Cortex of kidney (tissue), 1 donor: ENCODE measurements at places on chromosomes 7 and 10.

DNA sequence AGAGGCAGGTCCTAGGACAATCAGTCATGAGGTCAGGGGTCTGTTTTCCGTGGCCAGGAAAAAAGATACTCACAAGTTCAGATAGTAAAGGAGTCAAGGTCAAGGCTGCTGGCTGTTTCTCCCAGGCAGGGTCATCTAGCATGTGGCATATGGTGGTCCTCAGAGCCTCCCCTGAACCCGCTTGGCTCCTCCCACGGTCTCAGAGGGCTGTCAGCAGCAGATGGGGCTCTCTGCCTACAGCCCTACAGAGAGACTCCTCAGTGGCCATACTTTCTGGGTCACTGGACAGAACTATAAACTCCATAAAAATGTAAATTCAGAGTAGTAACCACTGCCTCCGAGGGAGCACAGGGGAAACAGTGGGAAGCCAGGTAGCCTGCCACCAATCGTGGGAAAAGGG is 11.3 kb upstream of the DRGX start:
- DNase-seq = no peak

DNA sequence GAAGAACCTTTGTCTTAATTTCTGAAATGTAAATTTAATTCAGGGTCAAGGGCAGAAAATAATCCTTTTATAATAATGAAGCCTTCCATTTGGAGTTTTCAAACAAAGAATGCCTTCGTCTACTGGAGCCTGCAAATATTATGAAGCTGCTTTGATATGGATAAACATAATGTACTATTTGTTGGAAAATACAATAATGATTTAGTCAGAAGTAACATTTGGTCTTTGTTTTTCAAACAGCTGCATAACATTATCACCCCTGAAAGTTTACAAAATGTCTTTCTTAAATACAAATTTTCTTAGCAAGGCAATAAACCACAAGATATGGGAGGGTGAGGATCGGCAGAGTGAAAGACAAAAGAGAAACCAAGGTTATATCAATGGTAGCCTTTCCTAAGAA is 41.5 kb downstream of the TMEM26 start:
- no peak for DNase-seq

- no peak for DNase-seq
Measured at GRCh38 chr10:47412869-47413268, 28.8 kb upstream of the ZNF488 start.

DNA sequence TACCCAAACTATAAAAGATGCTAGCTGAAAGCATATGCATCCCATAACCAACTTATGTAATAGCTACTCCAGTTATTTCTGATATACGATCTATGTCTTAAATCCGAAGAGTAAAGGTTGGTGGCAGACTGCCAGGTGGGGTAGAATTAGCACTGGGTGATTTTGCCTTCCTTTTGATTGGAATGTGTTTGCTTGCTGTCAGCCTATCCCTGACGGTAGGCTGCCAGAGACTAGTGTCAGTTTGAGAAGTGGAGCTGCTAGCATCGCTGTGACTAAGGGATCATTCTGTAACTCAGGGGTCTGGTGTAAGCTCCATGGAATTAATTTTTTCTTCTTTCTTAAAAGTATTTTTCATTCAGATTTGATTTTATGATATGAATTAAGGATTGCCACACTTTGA is 9.5 kb upstream of the SEM1 start:
- DNase-seq = no peak

- DNase-seq = no peak
Measured at GRCh38 chr7:38000272-38000671, 79.8 kb downstream of the EPDR1 start.

DNA sequence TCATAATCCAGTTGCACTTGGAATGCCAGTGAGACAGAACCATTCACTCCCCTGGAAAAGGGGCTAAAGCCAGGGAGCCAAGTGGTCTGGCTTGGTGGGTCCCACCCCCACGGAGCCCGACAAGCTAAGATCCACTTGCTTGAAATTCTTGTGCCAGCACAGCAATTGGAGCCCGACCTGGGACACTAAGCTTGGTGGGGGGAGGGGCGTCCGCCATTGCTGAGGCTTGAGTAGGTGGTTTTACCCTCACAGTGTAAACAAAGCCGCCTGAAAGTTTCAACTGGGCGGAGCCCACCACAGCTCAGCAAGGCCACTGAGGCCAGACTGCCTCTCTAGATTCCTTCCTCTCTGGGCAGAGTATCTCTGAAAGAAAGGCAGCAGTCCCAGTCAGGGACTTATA is 200.7 kb upstream of the NPSR1 start:
- DNase-seq = no peak

DNA sequence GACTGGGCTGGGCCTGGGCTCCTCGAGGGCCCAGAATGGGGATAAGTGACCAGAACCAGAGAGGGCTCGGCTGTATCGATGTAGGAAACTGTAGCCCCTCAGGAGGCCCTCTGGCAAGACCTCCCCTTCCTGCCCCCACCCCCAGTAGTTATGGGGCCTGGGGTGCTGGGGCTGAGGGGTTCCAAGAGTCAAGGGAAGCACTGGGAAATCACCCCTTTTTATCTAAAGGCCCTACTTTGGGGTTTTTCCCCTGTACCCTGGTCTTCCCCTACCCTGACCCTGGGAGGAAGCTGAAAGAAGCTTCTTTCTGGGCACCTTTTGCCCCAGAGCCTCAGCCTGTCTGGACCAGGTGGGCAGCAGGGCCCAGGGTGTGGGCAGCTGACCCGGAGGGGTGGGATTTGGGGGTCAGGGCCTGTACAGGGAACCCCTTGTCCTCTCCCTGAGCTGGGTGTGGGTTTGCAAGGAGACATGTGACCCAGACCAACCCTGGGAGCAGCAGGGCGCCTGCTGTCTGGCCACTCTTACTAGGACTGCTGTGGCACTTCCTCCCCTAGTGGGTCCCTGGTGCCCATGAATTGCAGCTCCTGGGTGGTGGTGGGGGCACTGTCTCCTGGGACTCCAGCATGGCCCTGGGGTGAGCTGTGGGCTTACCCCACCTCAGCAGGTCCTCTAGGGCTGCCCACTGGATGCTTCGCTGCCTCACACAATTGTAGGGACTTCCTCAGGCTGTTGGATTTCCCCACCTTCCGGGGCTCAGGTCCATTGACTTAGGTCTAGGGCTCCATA is 1.5 kb downstream of the IRF5 start:
- DNase-seq = no peak

DNA sequence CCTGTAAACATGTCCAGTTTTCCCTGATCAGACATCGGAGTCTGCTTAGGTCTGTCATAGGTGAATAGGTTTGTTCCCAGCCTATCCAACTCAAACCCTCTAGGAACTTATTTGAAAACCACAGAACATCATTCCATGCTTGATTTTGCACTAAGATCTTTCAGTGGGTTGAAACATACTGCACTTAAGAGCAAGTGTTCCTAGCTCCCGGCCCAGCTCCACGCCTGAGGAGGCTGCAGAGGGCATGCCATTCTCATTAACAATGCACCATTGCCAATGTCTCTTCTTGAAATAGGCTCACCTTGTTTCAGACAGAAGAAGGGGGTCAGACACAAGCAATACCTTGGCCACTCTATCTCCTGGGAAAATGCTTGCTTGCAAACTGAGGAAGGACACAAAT is 78.0 kb upstream of the EGR2 start:
- no peak for DNase-seq

GRCh38 chr10:28331841-28332240 is 29.0 kb upstream of the MPP7 start:
- no peak for DNase-seq

- no peak for DNase-seq
Measured at GRCh38 chr10:87979847-87980246, 116.4 kb downstream of the PTEN start.

- no peak for DNase-seq
Measured at GRCh38 chr7:20403331-20403730, 72.6 kb downstream of the ITGB8 start.

GRCh38 chr7:74489997-74490945 is 36.6 kb downstream of the GTF2IRD1 start:
- no peak for DNase-seq

DNA sequence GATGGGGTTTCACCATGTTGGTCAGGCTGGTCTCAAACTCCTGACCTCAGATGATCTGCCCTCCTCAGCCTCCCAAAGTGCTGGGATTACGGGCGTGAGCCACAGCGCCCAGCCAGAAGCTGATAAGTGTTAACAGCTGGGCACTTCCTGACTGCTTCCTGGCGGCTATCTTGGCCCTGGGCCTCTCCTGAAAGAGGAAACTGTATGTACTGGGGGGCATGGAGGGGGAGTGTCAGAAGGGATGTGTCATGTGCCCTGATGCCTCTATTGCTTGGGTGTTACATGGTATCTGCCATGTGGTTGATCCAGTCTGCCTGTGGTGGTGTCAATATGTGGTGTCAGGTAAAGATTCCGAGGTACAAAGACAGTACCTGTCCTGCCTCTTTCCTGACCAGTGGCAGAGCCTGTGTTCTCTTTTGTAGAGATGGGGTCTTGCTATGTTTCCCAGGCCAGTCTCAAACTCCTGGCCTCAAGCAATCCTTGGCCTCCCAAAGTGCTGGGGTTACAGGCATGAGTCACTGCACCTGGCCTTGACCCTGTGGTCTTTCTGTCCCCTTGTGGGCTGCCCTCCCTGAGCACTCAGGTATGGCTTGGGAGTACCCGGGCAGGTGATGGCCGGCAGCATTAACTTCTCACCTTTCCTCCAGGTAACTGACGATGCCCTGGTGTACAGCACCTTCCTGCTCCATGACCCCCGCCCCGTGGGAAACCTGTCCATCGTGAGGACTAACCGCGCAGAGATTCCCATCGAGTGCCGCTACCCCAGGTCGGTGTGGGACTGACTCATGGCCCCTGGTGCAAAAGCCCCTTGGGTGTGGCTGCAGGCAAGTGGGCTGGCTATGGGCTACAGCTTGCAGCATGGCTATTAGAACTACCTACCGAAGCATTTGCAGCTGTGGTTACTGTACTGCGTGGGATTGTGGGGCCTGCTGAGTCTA is 4.4 kb downstream of the ZP3 start:
- no peak for DNase-seq

GRCh38 chr10:896982-897381 is 34.5 kb downstream of the LARP4B start:
- DNase-seq = no peak

- no peak for DNase-seq
Measured at GRCh38 chr10:70760271-70760787, 24.8 kb downstream of the TBATA start.

DNA sequence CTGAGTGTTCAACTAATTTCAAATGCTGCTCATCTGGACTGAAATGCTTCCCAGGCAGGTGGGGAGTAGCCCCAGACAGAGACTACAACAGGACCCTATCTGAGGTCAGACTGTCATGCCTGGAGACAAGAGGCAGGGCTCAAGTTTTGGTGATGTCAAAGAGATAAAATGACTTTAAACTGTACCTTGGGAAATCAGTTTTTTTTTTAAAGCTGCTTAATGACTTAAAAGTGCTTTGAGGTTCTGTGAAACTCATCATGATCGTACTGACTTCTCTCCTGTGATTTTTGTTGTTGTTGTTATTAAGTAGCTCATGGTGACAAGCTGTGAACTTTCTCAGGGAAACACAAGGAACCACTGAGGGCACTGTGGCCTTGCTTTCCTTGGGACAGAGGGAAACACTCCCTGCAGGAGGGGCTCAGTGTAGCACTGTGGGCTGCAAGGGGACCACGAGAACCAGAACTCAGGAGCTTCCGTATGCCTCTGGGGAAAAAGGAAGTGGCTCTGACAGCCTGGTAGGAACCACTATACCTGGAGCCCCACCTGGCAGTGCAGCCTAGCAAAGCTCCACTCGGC is 9.5 kb downstream of the HIPK2 start:
- DNase-seq = no peak

DNA sequence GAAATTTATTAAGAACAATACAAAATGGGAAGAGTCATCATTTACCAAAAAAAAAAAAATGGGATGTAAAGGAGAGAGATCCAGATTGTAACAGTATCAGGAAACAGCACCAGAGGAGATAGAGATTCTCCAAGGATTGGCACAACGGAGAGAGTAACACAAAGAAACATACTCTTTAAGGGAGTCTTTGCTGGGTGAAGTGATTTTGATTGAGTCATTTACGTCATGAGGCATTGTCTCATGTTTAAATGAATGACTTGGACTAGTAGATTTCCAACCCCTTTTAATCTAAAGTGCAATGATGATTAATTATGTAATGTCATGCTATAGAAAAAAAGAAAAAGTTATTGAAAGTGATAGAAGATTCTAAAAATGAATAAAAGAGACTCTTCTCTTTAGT is 68.8 kb downstream of the ITGB8 start:
- no peak for DNase-seq

DNA sequence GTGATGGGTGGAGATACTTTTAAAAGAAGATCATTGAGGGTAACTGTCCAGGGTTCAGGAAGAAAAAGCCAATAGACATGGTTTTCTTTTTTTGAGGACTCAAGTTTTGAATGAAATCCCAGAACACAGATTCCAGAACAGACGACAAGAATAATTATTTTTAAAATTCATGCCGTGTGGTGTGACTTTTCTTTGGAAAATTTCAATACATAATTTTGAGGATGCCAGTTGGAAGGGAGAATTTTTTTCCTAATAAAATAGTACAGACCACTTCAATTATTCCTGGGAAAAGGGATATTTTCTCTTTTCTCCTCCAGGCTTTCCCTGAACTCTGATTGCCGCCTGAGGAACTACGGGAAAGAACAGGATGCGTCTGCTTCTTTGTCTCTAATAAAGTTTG is 951.4 kb downstream of the KCNMA1 start:
- no peak for DNase-seq

- DNase-seq = no peak
Measured at GRCh38 chr7:70573071-70573661, 558.8 kb upstream of the GALNT17 start.

- no peak for DNase-seq
Measured at GRCh38 chr7:91324663-91325062, 60.4 kb downstream of the FZD1 start.

GRCh38 chr10:11861811-11862428 is 38.8 kb downstream of the PROSER2 start:
- DNase-seq = no peak

DNA sequence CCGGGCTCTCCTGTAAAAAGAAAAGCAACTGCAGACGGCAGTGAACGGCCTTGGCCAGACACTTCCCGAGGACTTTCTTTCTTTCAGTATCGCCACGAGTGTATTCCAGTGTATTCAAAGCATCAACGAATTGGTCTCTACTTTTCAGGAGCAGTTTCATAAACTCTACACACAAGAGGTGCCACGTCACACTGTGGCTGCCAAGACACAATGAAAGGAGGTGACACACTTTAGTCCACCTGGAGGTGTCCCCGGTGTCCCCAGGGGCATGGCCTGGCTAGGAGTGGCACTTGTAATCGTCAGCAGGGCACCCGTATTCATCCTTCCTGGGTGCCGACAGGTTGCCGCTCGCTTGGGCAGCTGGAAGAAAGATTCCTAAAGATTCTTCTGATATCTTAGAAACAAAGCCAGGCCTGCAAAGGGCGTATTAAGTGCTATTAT is 5.0 kb downstream of the TNS3 start:
- no peak for DNase-seq

DNA sequence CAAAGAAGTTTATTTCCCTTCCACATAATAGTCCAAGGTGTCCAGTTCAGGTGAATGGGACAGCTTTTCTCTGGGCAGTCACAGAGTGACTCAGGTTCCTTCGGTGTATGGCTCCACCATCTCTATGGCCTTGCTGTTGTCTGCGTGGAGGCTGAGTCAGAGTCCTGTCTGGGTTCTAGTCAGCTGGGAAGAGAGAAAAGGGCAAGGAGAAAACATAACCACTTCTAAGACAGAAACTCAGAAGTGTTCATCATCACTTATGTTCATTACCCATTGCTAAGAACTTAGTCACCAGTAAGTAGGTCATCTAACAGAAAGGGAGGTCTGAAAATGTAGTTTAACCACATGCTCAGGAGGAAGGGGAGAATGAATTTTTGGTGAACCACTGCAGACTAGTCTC is 32.4 kb upstream of the CCDC7 start:
- DNase-seq = no peak
